Right ventricle myocardium inferior (tissue), 1 donor: ENCODE measurements at places on chromosomes 2 and 18. TPM values are rescaled to one million over a fixed set of nuclear protein-coding genes. Genes with fewer than 3 reads are reported as not detected.

The AMER3 gene
- total RNA-seq = not detected

The CXCR4 gene
- total RNA-seq = 3.1 TPM

The REG1B gene
- not detected for total RNA-seq

The GCC2 gene
- 24.0 TPM for total RNA-seq

The IWS1 gene
- 53.0 TPM for total RNA-seq

The HOXD8 gene
- 0.16 TPM for total RNA-seq

The SLC23A3 gene
- total RNA-seq = 0.87 TPM

The SIX2 gene
- 0.65 TPM for total RNA-seq

The GAREM2 gene
- total RNA-seq = 1.4 TPM
